Activated CD4-positive, alpha-beta T cell treated with anti-CD3 and anti-CD28 coated beads for 48 hours (primary cell): ENCODE measurements at places on chromosomes 16 and 17.

GRCh38 chr17:59337741-59338299 lies 6.4 kb downstream of the YPEL2 start:
- no peak for DNase-seq

DNA sequence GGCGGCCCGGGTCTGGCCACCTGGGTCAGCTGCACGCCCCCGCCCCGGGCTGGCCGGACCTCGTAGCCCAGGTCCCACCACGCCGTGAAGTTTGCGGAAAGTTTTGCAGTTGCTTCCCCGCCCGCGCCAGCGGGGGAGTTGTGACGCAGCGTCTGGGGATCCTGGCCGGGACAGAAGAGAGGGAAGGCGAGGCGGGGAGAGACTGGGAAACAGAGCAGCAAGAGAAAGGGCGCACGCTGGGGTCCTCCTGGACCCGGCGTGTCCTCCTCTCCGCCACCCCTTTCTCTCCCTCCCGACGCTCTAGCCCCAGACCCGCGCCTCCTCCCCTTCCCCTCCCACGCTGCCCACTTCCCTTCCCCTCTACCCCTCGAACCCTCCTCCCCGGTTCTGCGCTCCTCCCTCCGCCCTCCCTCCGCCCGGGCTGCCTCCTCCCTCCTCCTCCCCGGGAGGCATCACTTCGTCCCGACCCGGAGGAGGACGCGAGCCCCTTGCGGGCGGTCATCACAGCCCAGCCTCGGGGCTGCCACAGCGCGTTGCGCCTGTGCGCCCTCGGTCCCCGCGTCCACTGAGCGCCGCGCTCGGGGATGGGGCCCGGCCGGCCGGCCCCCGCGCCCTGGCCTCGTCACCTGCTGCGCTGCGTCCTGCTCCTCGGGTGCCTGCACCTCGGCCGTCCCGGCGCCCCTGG lies at the start of gene MRC2:
TSS of gene MRC2 (plus strand) at position 452 of the 685 bp plus-strand sequence. CDS start at position 585, 133 bp downstream.
- peak; percentile 66 for DNase-seq

GRCh38 chr16:54748611-54749190 lies 182.0 kb upstream of the IRX5 start:
- DNase-seq, result no peak

- DNase-seq, result no peak
These were observed 109.3 kb downstream of the GSG1L start for GRCh38 chr16:27954191-27954590.

DNA sequence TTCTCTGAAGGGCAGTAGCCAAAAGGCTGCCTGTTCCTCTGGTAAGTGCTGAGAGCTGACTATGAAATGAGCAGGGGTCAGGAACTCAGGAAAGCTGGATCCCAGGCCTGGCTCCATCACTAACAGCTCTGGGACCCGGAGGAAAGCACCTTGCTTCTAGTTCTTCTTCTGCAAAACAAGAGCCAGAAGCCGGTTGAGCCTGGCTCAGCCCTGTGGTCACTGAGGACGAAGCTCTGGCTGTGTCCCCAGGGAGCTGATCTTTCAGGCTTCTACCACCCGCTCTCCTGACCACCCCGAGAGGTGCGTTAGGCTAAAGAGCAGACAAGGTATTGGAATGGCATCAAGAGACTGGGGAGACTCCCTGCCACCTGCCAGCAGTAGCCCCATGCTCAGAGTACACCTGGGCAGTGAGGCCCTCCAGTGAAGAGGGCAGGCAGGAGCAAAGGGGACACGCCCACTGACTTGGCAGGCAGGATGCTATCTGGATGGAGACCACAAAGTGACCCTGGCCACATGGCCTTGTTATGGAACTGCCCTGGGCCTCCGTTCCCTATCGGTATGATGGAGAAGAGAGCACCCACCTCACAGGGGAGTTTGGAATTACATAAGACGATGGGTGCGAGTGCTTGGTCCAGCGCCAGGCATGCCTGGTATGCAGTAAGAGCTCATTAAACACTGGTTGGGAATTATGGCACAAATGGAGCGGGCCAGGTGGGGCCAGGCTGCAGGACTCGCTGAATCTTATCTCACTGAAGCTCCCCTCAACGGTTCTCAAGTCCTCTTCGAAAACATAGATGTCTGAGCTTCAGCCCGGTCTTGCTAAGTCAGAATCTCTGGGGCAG lies 61.4 kb downstream of the COG7 start:
- no peak for DNase-seq

DNA sequence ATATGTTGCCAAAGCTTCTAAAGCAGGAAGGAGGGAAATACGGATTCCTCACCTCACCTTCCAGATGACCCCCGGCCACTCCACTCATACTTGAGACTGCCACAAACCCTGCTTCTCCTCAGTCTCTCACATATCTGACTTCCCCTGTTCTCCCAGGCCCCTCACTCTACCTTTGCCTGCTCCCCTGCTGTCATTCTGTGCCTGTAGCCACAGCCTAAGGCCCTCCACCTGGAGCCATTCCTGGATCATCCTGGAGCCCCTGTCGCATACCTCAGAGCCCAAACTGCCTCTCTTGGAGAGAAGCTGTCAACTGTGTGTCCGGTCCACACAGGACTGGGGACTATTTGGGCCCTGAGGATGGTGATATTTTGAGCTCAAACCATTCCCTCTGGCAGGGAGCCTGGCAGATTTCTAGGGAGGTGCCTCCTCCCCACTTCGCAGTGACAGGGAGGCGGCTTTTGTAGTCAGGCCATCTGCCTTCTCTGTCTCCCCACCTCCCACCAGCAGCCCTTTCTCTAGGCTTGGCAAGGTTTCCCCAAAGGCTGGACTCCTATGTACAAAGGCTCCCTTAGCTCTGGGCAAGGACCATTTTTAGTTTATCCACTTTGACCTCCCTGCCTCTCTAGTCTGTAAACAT lies 2.3 kb upstream of the MED24 start:
- no peak for DNase-seq

GRCh38 chr16:3485821-3486505 lies 9.3 kb downstream of the C16orf90 start:
- no peak for DNase-seq

DNA sequence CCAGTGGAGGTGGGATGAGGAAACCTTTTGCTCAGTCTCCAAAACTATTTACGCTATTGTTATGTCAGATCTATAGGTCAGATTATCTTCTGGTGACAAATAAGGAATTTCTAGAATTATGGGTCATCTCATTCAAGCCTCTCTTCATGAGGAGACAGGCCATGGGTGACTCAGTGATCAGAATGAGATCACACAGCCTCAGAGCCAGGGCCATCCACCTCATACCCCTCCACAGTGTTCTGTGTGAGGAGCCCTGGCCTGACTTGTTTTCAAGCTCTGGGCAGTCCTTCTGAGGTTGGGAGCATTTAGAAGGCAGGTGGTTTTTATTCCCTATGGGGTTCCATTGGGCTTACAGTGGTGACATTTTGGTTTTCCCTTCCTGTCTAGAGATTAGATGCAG lies 26.5 kb downstream of the YPEL2 start:
- DNase-seq, result peak; percentile 36

DNA sequence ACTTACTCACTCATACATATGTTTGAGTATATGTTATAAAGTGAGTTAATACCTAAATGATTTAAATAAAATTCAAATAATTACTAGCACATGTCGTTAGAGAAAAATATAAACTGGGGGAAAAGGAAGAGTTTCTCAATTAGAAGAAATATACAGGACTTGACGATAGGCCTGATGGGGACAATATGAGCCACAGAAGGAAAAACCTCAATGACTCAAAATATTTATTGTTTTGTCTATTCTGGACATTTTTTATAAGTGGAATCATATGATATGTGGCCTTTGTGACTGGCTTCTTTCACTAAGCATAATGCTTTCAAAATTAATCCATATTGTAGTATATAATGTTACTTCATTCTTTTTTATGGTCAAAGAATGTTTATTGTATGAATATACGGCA lies 339.2 kb upstream of the PMFBP1 start:
- DNase-seq, result no peak

GRCh38 chr16:84228256-84228838 lies 11.5 kb downstream of the KCNG4 start:
- DNase-seq, result no peak

DNA sequence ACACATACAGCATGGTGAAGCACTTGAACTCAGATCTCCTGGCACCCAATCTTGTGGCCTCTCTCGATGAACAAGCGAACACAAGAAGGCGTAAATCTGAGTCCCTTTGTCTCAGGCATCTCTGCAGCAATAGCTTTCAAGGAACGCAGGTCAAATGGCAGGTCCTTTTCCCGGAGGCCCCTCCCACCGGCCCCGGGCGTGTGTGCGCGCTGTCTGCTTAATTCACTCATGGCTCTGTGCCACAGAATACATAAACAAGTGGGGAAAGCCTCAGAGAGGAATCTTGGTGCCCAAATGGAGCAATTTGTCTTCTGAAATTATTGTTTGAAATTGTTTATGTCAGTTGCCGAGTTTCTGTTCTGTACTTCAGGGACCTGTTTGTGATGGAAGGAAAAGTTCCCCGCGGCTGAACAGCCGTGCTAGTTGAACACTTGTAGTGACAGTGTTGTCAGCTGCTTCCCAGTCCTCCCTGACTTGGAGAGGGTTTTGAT lies 14.8 kb downstream of the MYOCD start:
- no peak for DNase-seq

- DNase-seq, result no peak
These were observed 159.9 kb upstream of the GSE1 start for GRCh38 chr16:85453194-85453678.

GRCh38 chr17:9308069-9308468 lies 267.6 kb downstream of the STX8 start:
- DNase-seq, result no peak

- DNase-seq, result no peak
These were observed 103.0 kb upstream of the CDH13 start for GRCh38 chr16:82523815-82524214.

DNA sequence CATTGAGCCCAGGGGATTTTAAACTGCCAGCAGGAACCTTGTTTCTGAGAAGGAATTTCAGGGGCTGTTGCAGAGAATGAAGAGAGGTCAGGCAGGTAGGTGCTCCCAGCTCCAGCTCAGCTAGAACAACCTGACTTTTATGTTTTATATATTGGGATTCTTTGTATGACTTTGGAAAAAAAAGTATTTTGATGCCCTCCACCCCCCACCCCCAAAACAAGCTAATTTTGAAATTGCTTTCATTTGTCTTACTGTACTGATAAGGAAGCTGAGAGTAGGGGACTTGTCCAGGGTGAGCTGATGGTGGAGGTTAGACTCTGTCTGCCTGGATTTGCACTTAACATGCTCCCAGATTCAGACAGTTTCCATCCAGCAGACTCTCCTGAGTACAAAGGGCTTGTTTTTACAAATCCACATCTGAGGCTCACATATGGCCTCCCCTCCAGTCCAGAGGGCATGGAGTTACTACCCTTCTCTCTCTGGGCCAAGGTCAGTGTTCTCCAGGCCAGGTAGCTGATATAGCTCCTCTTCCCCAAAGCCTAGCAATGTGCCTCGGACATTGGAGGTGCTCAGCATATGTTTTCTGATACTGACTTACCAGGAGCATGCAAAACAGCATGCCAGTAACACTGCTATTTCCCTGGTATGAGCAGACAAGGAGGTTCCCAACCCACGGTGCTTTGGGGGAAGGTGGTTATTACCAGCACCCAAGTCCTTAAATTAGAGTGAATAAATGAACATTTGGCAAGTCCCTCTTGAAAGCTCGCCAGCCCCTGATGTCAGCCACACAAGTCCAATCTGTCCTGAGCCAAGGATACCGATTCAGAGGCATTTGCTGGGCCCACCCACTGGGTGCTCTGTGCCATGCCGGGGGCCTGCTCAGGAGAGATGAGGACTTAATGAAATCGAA lies 11.3 kb downstream of the STX1B start:
- DNase-seq, result no peak

- DNase-seq, result no peak
These were observed 6.9 kb downstream of the TSC2 start for GRCh38 chr16:2054543-2055245.

DNA sequence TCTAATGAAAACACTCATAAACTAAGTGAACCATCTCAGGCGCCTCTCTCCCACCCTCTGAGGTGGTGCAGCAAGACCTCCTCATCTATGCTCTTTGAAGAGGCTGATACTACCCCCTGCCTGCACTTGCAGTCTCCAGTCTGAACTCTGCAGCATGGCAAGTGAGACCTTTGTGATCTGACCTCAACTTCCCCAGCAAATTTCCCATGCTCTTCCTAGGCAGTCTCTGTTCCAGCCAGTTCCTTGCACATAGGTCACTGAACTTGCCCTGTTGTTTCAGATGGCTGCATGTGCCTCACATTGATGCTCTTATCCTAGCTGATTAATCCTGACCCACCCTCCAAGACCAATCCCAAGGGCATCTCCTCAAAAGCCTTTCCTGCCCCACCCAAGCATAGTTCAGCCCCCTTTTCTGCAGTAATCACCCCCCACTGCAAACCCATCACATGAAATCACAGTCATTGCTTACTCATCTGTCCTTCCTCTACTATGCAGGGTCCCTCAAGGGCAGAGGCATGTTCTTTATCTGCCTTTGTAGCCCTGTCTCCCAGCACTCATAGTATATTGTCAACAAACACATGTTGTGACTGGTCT lies 42.0 kb downstream of the TBX21 start:
- DNase-seq, result no peak

DNA sequence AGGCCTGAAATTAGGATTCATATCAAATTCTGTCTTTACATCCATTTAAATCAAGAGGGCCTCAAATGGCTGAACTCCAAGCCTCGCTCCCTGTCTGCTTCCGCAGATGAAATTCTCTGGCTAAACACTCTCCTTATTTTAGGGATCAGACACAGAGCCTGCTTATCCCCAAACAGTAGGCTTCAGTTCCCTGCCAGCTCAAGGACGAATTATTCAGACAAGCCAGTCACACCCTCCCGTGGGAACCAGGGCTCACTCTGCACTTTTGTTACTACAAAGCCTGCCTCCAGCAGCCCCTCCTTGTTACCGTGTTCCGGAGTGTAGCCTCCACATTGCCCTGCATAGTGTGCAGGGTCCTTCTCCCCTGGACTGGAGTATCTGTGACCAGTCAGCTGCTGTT lies 46.6 kb upstream of the LCMT1 start:
- DNase-seq, result no peak

DNA sequence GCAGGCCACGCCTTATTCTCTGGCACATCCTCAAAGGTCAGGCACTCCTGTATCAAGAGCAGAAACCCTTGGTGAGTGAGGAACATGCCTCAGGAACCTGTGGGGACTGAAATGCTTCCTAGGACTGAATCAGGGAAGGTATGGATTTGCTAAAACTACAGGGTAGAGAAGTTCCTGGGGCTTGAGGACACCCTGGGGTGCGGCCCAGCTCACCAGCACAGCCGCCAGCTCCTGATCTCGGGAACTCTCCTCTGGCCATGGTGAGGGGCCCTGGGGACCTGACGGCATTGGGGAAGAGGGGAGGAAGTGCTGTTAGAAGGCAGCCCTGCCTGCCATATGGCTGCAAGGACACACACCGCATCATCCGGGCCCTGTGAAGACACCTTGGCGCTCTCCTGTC lies 7.5 kb downstream of the ZSCAN10 start:
- no peak for DNase-seq
